ENCODE measurements at places on chromosomes 1 and 21.

GRCh38 chr1:48627486-48627885 lies 149.2 kb downstream of the BEND5 start:
- no peak for DNase-seq

- no peak for DNase-seq
Observed at GRCh38 chr1:109412551-109412950, 13.7 kb downstream of the PSMA5 start.

DNA sequence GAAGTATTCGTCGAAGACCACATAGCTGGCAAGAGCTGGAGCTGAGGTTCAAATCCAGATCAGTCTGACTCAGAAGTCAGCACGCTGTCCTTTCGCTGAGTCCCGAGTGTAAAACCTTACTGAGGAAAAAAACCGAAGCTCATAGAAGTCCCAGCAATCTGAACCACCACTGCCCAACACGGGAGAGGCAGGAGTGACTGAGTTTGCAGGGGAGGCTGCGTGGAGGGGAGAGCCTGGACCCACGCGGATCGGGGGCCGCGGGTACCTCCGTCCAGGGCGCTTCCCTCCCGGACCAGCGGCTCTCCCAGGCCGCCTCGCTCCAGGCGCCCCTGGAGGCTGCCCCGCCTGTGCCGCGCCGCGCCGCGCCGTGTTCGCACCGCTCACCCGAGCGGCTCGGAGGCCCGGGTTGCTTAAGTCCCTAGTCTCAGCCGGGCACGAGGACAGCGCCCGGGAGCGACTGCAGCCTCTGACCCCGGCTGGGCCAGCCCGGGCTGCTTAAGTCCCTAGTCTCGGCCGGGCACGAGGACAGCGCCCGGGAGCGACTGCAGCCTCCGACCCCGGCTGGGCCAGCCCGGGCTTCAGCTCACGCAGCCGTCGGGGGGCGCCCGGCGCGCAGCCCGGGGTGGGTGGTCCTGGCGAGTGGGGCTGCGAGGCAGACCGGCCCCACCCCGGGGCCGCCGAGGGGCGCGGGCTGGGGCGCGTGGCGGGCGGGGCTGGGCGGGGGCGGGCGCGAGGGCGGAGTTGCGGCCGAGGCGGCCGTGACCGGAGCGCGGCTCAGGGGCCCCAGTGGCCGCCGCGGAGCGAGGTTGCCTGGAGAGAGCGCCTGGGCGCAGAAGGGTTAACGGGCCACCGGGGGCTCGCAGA lies at the start of gene ADAMTSL4:
TSS of gene ADAMTSL4 (plus strand) at position 777 of the 864 bp plus-strand sequence. CDS start 2,881 bp downstream, outside the sequence.
- peak; percentile 13 for DNase-seq

DNA sequence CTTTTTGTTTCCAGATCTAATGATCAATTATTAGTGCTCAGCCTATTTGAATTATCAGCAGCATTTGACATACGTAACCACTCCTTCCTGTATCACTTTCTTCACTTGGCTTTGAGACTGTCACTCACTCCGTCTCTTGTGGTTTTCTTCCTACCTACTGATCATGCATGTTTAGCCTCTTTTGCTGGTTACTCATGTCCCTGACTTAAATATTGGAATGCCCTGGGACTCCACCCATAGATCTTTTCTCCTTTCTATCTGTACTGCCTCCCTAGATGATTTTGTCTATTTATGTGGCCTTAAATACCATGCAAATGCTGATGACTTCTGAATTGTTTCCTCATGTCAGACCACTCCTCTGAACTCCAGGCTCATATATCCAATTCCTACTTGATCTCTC lies 57.7 kb upstream of the PDE4B start:
- no peak for DNase-seq

DNA sequence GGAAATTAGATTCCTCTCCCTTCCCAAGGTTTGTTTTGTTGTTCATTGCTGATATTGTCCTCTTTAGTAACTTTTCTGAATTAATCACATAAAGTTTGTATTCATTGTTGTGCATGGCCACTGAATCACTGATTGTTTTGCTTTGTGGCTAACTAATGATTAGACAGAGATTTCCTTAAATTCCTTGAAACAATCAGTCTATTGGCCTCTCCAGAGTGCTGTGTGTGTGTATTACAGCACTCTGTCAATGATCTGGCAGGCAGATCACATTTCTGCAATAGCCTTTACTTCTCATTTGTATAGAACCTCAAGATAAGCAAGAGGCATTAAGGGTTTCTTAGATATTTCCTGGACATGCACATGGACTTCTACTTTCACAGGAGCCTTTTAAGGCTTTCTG lies 78.6 kb downstream of the DUSP10 start:
- no peak for DNase-seq

DNA sequence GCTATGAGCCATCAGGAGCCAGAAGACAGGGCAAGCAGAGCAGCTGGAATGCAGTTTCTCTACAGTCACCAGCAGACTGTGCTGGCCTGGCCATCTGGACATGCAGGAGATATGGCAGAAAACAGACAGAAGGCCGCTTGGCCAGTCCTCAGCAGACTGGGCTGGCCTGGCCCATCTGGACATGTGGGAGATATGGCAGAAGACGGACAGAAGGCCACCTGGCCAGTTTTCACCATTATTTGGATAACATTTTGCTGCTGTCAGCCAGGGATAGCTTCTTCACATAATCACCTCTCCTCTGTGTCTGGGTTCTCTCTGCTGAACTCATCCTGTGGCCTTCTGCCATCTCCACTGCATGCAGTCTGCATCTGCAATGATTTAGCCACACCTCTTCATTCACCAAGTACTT lies 25.0 kb upstream of the CACYBP start:
- DNase-seq, result no peak

Data from NCI-H1105 (cell line).